ENCODE measurements at places on chromosomes 1 and 21. TPM values are rescaled to one million over a fixed set of nuclear protein-coding genes. Genes with fewer than 3 reads are reported as not detected.

Gene PTAFR
- 52.8 TPM for total RNA-seq

Gene CAPN8
- 70.6 TPM for total RNA-seq

Gene AMY2B
- 23.5 TPM for total RNA-seq

Gene DEPDC1
- 1.2 TPM for total RNA-seq

DNA sequence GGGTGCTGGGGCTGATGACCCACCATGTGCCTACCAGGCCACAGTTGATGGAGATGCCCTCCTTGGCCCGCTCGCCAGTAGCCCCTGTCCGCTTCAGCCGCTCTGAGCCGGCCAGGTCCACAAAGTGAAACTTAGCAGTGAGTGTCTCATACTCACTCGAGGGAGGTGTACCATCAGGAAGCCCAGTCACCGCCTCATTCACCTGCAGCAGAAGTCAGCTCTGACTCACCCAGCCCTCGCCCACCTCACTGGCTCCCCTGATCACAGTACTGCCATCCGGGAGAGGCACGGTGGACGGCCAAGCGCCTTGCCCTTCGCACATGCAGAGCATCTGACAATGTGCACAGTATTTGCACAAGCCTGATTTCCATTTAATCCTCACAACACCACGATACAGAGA, 18.8 kb downstream of the KIF21B start:
- H3K36me3 ChIP-seq: peaks cover 23% of the 10 kb centered on the region
- no peaks in the 10 kb centered on the region for H3K4me1 ChIP-seq
- no peaks in the 10 kb centered on the region for H3K27me3 ChIP-seq
- no peak for DNase-seq
- no peak overlapping the region for H3K27ac ChIP-seq

DNA sequence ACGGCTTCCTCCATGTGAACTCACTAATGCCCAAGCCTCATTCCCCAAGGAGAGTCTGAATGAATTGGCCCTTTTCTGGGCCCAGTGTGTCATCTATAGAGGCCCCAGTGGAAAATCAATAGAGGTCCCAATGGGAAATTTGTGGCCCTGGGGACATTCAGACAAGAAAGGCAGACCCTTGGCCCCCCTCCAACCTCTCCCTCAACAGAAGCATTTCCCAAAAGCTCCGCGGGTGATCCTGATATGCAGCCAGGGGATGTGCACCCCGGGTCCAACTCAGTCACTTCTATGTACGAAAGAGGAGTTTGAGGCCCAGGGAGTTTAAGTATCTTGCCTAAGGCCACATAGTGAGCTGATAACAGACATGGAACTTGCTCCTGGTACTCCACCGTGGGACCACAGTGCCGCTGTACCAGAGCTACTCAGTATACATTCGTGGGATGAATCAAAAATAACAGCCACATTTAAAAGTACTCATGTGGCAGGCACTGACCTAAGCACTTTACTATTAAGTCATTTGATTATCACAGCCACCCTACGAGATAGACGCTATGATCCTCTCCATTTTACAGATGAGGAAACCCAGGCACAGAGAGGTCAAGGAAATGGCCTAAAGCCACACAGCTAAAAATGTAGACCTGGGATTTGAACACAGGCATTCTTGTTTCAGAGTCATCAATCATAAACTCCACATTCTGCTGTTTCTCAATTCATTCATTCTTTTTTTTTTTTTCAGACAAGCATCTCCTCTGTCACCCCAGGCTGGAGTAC, 8.5 kb downstream of the EPHA2 start:
- no peak overlapping the region for H3K4me3 ChIP-seq
- H3K27me3 ChIP-seq: no peaks in the 10 kb centered on the region
- H3K27ac ChIP-seq: peak overlapping the region; percentile 90
- H3K4me1 ChIP-seq: peaks cover 77% of the 10 kb centered on the region
- no peak for DNase-seq

DNA sequence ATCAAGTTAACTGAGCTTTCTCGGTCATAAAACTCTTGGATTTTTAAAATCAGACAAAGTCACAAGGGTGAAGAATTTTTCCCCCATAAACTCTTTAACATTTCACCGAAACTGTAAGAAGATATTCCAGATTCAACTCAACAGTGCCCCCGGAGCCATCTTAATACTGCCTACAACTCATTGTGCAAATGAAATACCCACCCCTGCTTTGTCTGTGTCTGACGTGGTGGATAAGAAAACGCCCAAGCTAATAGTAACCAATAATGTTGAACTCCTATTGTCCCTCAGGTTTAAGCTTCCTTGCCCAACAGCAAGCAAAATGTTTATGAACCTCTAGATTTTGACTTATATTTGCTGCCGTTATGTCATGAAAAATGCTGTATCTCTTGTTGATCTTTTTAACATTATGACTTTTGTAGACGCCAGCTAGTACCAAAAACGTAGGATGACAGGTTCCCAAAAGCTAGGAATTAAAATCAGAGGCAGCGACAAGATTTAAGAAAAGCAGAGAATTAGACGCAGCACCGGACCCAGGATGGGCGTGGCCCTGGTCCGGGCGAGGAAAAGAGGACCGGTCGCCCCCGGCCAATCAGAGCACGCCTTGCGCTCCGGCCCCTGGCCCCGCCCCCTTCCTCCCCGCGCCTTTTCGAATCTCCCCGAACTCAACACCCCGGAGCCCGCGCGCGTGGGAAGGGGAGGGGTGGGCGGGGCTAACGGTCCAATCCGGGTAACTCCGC, 1.1 kb downstream of the STMN1 start:
- peak; percentile 96 for DNase-seq
- peak overlapping the region; percentile 80 for H3K4me3 ChIP-seq
- no peaks in the 10 kb centered on the region for H3K27me3 ChIP-seq
- peaks cover 20% of the 10 kb centered on the region for H3K4me1 ChIP-seq
- peak overlapping the region; percentile 49 for H3K27ac ChIP-seq

GRCh38 chr21:36776981-36777617, 78.2 kb downstream of the SIM2 start:
- no peak overlapping the region for H3K27ac ChIP-seq
- H3K4me1 ChIP-seq: no peaks in the 10 kb centered on the region
- no peak overlapping the region for H3K4me3 ChIP-seq
- DNase-seq: no peak

DNA sequence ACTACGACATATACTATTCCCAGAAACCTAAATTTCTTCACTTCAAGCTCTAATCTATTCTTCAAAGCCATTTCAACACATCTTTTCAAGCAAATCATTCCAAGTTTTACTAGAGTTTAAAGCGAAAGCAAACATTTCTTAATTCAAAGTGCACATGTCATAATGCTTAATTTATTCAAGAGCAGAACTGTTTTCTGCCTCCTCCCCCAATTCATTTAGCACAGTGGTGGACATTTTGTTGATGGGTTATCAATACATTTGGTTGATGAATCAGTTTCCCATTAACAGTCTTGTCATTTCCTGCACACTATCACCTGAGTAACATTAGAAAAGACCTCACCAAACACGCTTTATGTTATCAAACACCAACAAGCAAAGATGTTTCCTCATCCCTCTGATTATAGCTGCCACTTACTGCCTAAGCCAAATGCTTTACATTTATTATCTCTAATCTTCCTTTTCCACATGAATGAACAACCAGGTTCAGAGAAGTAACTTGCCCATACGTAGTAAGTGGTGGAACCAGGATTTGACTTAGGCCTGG, 2.0 kb downstream of the SRSF4 start:
- DNase-seq: no peak
- H3K4me3 ChIP-seq: peak overlapping the region; percentile 98
- peaks cover 12% of the 10 kb centered on the region for H3K36me3 ChIP-seq
- H3K27ac ChIP-seq: peak overlapping the region; percentile 100
- H3K4me1 ChIP-seq: peaks cover 54% of the 10 kb centered on the region

- no peaks in the 10 kb centered on the region for H3K36me3 ChIP-seq
- no peak overlapping the region for H3K27ac ChIP-seq
Measured at GRCh38 chr21:36636439-36636838, 62.5 kb upstream of the SIM2 start.

DNA sequence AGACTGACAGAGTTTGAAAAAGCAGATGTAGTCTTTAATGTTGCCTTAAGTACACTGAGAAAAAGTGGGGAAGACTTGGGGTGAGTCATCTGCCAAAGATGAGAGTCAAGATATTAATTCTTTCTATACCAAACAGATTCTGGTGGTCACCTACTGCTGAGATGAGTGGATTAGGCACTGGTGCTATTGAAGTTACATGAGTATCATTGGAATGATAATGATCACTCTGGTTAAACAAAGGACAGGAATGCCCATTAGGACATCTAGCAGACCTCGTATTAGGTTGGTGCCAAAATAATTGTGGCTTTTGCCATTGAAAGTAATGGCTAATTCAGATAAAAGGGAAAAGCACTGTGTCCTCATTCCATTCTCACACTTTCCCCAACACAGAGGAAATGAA, 1588.9 kb downstream of the KCNT2 start:
- no peaks in the 10 kb centered on the region for H3K36me3 ChIP-seq
- no peaks in the 10 kb centered on the region for H3K27me3 ChIP-seq
- H3K4me3 ChIP-seq: no peak overlapping the region
- no peak for DNase-seq

- no peak overlapping the region for H3K4me3 ChIP-seq
- H3K36me3 ChIP-seq: peaks cover 18% of the 10 kb centered on the region
- peaks cover 18% of the 10 kb centered on the region for H3K4me1 ChIP-seq
- no peak overlapping the region for H3K27ac ChIP-seq
- H3K27me3 ChIP-seq: peaks cover 44% of the 10 kb centered on the region
Measured at GRCh38 chr1:1058088-1058905, 15.8 kb downstream of the RNF223 start.

- DNase-seq: no peak
- peaks cover 67% of the 10 kb centered on the region for H3K27me3 ChIP-seq
- no peaks in the 10 kb centered on the region for H3K36me3 ChIP-seq
- no peak overlapping the region for H3K4me3 ChIP-seq
Measured at GRCh38 chr1:2632051-2632430, 775 bp downstream of the MMEL1 start.

DNA sequence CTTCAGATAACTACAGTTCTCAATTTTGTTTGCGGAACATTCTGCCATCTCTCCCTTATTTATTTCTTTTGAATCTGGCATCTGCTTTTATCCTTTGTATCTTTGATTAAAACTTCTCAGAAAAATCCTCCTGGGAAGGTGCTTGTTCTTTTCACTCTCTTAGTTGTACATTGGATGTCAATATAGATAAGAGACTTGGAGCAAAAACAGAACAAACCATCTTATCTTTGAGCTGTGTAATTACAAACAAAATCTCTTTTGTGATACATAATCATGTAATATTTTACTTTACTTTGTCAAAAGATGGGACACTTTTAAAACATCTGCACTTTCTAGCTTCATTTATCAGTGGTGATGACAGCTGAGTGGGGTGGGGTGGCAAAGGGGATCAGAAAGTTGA, 307.2 kb upstream of the LYPLAL1 start:
- no peaks in the 10 kb centered on the region for H3K4me1 ChIP-seq
- H3K27ac ChIP-seq: no peak overlapping the region
- H3K4me3 ChIP-seq: no peak overlapping the region
- H3K36me3 ChIP-seq: no peaks in the 10 kb centered on the region
- no peaks in the 10 kb centered on the region for H3K27me3 ChIP-seq

DNA sequence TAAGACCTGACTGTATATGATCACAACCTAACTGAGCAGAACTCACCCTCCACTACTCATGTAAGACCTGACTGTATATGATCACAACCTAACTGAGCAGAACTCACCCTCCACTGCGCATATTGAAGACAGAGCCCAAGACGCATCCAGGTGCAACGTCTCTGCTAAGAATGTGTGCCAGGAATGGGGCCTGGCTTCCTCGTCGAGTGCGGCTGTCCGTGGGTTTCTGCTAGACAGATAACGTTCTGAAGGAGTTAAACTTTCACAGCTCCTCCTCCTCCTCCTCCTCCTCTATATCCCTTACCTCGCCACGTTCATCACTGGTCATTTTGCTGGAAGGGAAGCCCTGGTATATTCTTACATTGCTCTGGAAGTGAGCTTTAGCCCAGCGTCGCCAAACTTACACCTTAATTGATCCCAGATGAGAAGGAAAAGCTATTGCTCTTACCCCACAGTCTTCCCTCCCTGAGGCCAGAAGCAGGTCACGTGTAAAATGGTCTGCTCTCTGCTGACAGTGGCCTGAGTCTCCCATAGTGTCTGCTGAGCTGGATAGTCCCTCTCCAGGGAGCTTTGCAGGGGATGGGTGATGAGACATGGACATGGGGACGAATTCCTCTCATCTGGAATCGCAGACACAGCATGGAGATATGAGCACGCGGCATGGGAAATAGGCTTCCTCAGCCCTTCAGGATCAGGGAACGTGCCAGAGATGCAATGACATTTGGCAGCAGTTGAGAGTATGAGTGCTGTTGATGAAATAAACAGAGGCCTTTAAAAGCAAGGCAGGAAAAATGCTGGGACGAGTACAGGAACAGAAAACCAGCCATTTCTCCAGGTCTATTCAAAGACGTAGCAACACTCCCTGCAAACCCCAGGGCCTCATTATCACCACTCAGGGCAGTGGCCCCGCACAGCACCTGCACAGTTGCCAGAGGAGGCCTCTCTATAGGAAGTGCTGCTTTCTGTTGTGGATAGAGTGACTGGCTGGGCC, 528.1 kb downstream of the KIF26B start:
- H3K36me3 ChIP-seq: no peaks in the 10 kb centered on the region
- H3K27me3 ChIP-seq: no peaks in the 10 kb centered on the region
- no peak overlapping the region for H3K27ac ChIP-seq
- H3K4me3 ChIP-seq: no peak overlapping the region
- DNase-seq: no peak

GRCh38 chr1:54424398-54424797, 18.2 kb upstream of the SSBP3 start:
- H3K27ac ChIP-seq: no peak overlapping the region
- DNase-seq: no peak
- no peaks in the 10 kb centered on the region for H3K36me3 ChIP-seq
- H3K4me3 ChIP-seq: no peak overlapping the region

DNA sequence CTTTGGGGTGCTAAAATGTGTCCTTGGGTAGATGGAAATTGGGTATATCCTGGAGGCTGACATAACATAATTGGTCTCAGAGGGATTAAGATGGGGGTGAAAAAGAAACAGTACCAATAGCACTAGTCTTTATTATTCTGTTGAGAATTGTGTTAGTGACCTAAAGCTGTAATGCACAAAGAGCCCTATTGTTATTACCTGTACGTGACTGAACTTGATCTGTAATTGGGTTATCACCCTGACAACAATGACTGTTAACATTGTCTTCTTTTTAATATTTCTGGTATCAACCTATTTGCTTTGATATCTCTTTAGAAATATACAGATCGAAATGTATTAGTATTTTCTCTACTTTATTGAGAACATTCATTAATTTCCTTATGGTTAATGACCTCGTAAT, 147.6 kb downstream of the NEK7 start:
- DNase-seq: no peak
- H3K4me3 ChIP-seq: no peak overlapping the region
- H3K27me3 ChIP-seq: no peaks in the 10 kb centered on the region
- H3K27ac ChIP-seq: no peak overlapping the region
- no peaks in the 10 kb centered on the region for H3K4me1 ChIP-seq

GRCh38 chr1:156104065-156104810, 10.3 kb upstream of the LMNA start:
- H3K4me3 ChIP-seq: no peak overlapping the region
- peaks cover 65% of the 10 kb centered on the region for H3K4me1 ChIP-seq
- peak overlapping the region; percentile 98 for H3K27ac ChIP-seq
- DNase-seq: peak; percentile 85
- H3K27me3 ChIP-seq: no peaks in the 10 kb centered on the region

- no peaks in the 10 kb centered on the region for H3K27me3 ChIP-seq
- no peak for DNase-seq
- H3K4me3 ChIP-seq: no peak overlapping the region
- no peaks in the 10 kb centered on the region for H3K36me3 ChIP-seq
Measured at GRCh38 chr1:99590578-99591209, 55.2 kb upstream of the PALMD start.
